Sigmoid colon (tissue), 7 donors: ENCODE measurements at places on chromosomes 5 and 9. TPM values are rescaled to one million over a fixed set of nuclear protein-coding genes. Genes with fewer than 3 reads are reported as not detected.

- H3K36me3 ChIP-seq: no peaks in the 10 kb centered on the region
- no peaks in the 10 kb centered on the region for H3K27me3 ChIP-seq
- H3K27ac ChIP-seq: no peak overlapping the region
- no peak overlapping the region for H3K4me3 ChIP-seq
- no peak for DNase-seq
- no peaks in the 10 kb centered on the region for H3K4me1 ChIP-seq
Measured at GRCh38 chr5:77718934-77719610, 57.1 kb downstream of the TBCA start.

GRCh38 chr9:447230-448025 is 232.8 kb downstream of the DOCK8 start:
- H3K4me1 ChIP-seq: no peaks in the 10 kb centered on the region
- no peak overlapping the region for H3K4me3 ChIP-seq
- no peaks in the 10 kb centered on the region for H3K36me3 ChIP-seq
- no peak for DNase-seq
- no peaks in the 10 kb centered on the region for H3K27me3 ChIP-seq
- H3K27ac ChIP-seq: no peak overlapping the region

- H3K4me1 ChIP-seq: no peaks in the 10 kb centered on the region
- no peak overlapping the region for H3K27ac ChIP-seq
Measured at GRCh38 chr5:146101646-146102045, 3.7 kb downstream of the PLAC8L1 start.

- no peaks in the 10 kb centered on the region for H3K36me3 ChIP-seq
- H3K27ac ChIP-seq: no peak overlapping the region
- no peak for DNase-seq
- H3K4me3 ChIP-seq: no peak overlapping the region
- H3K4me1 ChIP-seq: peaks cover 23% of the 10 kb centered on the region
Measured at GRCh38 chr5:119363936-119364335, 8.1 kb downstream of the TNFAIP8 start.

GRCh38 chr5:56126487-56127179 is 106.5 kb downstream of the ANKRD55 start:
- peaks cover 14% of the 10 kb centered on the region for H3K4me1 ChIP-seq
- no peak overlapping the region for H3K27ac ChIP-seq
- H3K4me3 ChIP-seq: no peak overlapping the region
- no peaks in the 10 kb centered on the region for H3K27me3 ChIP-seq
- no peaks in the 10 kb centered on the region for H3K36me3 ChIP-seq

- no peaks in the 10 kb centered on the region for H3K36me3 ChIP-seq
- no peak overlapping the region for H3K4me3 ChIP-seq
- no peaks in the 10 kb centered on the region for H3K27me3 ChIP-seq
- no peaks in the 10 kb centered on the region for H3K4me1 ChIP-seq
- no peak for DNase-seq
Measured at GRCh38 chr9:122402874-122403273, 32.0 kb downstream of the PTGS1 start.

GRCh38 chr5:38601863-38602298 is 45.4 kb upstream of the LIFR start:
- no peak overlapping the region for H3K4me3 ChIP-seq
- no peak overlapping the region for H3K27ac ChIP-seq
- no peak for DNase-seq
- no peaks in the 10 kb centered on the region for H3K36me3 ChIP-seq
- H3K4me1 ChIP-seq: peaks cover 11% of the 10 kb centered on the region

DNA sequence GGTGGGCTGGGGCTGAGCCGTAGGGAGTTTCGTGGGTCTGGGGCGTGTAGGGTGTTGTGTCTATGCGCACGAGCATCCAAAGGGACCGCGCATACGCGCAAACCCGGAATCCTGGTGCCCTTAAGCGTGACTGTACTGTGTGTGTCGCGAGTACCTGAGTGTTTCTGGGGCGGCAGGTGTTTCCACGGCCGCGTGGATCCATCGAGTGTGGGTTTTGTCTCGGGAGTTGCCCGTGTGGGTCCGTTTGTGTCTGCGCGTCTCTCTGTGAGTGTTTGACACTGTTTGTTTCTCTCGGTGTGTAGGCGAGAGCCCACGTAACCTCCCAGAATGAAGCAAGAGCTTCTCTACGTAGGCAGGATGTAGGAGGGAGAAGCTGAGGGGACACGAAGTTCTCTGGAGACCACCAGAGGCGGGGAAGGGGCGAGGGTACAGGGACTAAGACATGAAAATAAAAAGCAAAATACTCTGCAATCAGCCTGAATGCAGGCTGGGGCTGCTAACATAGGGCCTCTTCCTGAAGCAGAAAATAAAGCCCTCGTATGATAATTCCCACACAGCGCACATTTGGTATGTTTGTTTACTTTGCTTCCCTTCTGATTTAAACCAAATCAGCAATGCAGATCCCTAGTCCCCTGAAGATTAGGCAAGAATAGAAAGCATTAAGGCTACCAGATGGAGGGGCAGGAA is 588 bp upstream of the BRINP1 start:
- DNase-seq: no peak
- no peak overlapping the region for H3K27ac ChIP-seq
- H3K27me3 ChIP-seq: peaks cover 10% of the 10 kb centered on the region
- H3K36me3 ChIP-seq: no peaks in the 10 kb centered on the region

GRCh38 chr9:77697238-77697984 is 49.3 kb upstream of the GNA14 start:
- no peaks in the 10 kb centered on the region for H3K4me1 ChIP-seq
- H3K27me3 ChIP-seq: no peaks in the 10 kb centered on the region
- no peaks in the 10 kb centered on the region for H3K36me3 ChIP-seq
- H3K27ac ChIP-seq: no peak overlapping the region

- H3K4me3 ChIP-seq: no peak overlapping the region
- H3K27ac ChIP-seq: no peak overlapping the region
- no peaks in the 10 kb centered on the region for H3K4me1 ChIP-seq
- H3K36me3 ChIP-seq: no peaks in the 10 kb centered on the region
- DNase-seq: no peak
Measured at GRCh38 chr5:4976902-4977301, 163.2 kb upstream of the ADAMTS16 start.

- DNase-seq: no peak
- no peaks in the 10 kb centered on the region for H3K36me3 ChIP-seq
- H3K4me3 ChIP-seq: no peak overlapping the region
- peaks cover 11% of the 10 kb centered on the region for H3K4me1 ChIP-seq
- no peak overlapping the region for H3K27ac ChIP-seq
- no peaks in the 10 kb centered on the region for H3K27me3 ChIP-seq
Measured at GRCh38 chr5:82151662-82152061, 126.5 kb downstream of the RPS23 start.

GRCh38 chr5:172749881-172750633 is 20.9 kb downstream of the DUSP1 start:
- DNase-seq: peak; percentile 84
- peak overlapping the region; percentile 80 for H3K27ac ChIP-seq
- no peaks in the 10 kb centered on the region for H3K27me3 ChIP-seq

DNA sequence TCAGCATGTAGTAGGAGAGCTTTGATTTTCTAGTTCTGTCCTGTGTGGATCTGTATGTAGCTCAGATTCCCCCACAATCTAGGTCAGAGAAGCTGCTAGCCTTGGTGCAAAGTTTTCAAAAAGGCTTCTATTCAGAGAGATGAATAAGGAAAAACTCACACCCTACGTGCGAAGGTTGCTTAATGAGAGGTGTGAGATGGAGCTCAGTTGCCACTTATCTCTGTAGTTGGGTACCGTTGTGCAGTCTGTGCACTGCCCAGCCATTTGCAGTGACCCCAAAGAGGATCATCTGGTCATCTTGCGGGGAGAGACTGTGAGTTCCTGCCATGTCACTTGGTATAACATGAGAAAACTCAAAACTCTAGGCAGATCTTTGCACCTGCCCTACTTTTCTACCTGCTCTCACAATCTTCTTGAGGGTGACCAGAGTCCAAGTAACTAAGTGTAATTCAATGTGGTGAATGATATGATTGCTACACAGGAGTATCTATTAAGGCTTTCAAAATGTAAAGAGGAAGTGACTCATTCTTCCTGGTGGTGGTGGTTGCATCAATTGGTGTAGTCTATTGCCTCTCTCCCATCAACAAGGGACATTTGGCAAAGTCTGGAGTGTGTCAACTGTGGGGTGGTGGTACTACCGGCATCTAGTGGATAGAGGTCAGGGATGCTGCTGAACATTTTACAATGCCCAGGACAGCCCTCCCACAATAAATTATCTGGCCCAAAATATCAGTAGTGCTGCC is 65.2 kb downstream of the TMC1 start:
- H3K27me3 ChIP-seq: no peaks in the 10 kb centered on the region
- no peak for DNase-seq
- no peak overlapping the region for H3K27ac ChIP-seq
- no peaks in the 10 kb centered on the region for H3K4me1 ChIP-seq

DNA sequence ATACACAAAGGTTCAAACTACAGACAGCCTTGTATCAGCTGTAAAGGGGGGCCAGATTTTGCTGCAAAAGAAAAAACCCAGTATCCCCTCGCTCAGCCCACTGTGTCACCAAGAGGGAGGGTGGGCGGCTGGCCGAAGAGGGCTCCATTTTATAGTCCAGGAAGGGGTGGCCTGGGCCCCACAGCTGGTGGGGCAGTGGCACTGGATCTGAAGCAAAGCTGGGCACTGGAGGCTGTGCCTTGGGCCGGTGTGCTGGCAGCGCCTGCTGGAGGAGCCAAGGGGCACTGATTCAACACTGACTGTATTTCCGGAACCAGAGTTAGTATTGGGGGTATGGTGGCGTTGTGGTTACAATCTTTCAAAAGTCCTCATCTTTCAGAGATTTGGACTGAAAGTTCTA is 9.1 kb downstream of the BRD3 start:
- H3K4me1 ChIP-seq: no peaks in the 10 kb centered on the region
- peak; percentile 34 for DNase-seq
- no peak overlapping the region for H3K27ac ChIP-seq
- no peaks in the 10 kb centered on the region for H3K27me3 ChIP-seq

DNA sequence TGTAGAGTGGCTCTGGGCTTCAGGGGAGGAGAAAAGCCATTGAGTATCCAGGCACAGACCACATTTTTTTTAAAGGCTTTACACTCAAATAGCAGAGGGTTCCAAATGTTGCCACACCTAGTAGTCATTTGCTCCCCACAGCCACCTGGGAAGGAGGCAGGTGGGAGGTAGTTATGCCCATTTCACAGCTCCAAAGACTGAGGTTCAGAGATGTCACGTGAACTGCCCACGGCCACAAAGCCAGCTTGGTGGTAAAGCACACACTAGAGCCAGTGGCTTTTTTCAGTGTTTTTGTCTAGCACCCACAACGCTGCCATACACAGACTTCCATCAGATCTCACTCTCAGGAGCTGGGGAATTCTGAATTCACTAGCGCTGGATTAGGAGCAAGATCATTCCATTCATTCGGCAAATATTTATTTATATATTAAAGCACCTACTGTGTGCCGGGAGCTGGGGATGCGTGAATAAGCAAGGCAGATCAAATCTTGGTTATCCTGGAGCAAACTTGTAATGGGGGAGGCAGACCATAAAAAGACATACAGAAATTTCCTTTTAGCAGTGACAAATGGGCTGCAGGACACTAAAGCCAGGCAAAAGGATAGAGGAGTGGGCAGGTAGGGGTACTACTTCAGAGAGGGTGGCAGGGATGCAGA is 7.4 kb downstream of the WHRN start:
- no peak for DNase-seq
- no peaks in the 10 kb centered on the region for H3K36me3 ChIP-seq
- no peak overlapping the region for H3K27ac ChIP-seq
- no peak overlapping the region for H3K4me3 ChIP-seq
- H3K4me1 ChIP-seq: peaks cover 10% of the 10 kb centered on the region
- H3K27me3 ChIP-seq: no peaks in the 10 kb centered on the region

DNA sequence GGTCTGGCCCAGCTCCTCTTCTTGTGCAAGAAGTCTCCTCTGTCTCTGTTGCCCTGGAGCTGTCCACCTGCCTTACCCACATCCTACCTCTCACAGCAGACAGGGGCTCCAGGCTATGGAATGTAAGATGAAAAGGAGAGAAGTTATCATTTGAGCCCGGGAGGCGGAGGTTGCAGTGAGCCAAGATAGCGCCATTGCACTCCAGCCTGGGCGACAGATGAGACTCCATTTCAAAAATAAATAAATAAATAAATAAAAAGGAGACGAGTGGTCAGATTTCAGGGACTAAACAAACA is 37.5 kb upstream of the DENND4C start:
- no peaks in the 10 kb centered on the region for H3K36me3 ChIP-seq
- H3K4me3 ChIP-seq: no peak overlapping the region
- H3K27me3 ChIP-seq: no peaks in the 10 kb centered on the region
- H3K27ac ChIP-seq: no peak overlapping the region
- no peaks in the 10 kb centered on the region for H3K4me1 ChIP-seq

NR2F1 gene
- 17.5 TPM for total RNA-seq

PDGFRB gene
- 54.9 TPM for total RNA-seq

CEP120 gene
- 18.6 TPM for total RNA-seq

DOCK8 gene
- 6.4 TPM for total RNA-seq

FOXE1 gene
- total RNA-seq: not detected

SERINC5 gene
- total RNA-seq: 9.6 TPM

DMRTA1 gene
- 1.2 TPM for total RNA-seq

FKBP15 gene
- total RNA-seq: 18.8 TPM

C9orf50 gene
- total RNA-seq: 0.82 TPM

IL7R gene
- 4.6 TPM for total RNA-seq

ADGRD2 gene
- total RNA-seq: not detected

UBE2QL1 gene
- total RNA-seq: 5.0 TPM

GABRP gene
- total RNA-seq: not detected

FOXI1 gene
- total RNA-seq: not detected

NPR2 gene
- 26.1 TPM for total RNA-seq

TMEM215 gene
- total RNA-seq: not detected

REEP2 gene
- 15.7 TPM for total RNA-seq

TAF11L10 gene
- total RNA-seq: not detected

CCNG1 gene
- total RNA-seq: 122 TPM

PCDHB14 gene
- total RNA-seq: 9.4 TPM
